ENCODE measurements at places on chromosomes 1 and 21.

DNA sequence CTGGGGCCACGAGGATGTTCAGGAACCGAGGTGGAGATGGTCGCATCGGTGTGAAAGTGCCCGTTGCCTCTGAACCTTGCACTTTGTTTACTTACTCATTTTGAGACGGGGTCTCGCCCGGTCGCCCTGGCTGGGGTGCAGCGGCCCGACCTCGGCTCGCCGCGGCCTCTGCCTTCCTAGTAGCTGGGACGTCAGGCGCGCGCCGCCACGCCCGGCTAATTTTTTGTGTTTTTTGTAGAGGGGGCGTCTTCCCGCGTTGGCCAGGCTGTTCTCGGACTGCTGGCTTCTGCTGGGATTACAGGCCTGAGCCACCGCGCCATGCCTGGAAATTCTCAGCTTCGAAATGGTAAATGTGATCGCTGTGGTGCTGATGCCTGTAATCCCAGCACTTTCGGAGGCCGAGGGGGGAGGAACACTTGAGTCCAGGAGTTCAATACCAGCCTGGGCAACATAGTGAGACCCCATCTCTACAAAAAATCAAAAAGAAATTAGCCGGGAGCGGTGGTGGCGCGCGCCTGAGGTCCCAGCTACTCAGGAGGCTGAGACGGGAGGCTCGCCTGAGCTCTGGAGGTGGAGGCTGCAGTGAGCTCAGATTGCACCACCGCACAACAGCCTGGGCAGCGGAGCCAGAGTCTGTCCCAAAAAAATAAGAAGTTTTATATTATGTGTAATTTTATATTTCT is 684 bp upstream of the MRPL20 start:
- peak; percentile 56 for DNase-seq

GRCh38 chr1:39354572-39354971 is 136.9 kb upstream of the BMP8A start:
- DNase-seq, result no peak

DNA sequence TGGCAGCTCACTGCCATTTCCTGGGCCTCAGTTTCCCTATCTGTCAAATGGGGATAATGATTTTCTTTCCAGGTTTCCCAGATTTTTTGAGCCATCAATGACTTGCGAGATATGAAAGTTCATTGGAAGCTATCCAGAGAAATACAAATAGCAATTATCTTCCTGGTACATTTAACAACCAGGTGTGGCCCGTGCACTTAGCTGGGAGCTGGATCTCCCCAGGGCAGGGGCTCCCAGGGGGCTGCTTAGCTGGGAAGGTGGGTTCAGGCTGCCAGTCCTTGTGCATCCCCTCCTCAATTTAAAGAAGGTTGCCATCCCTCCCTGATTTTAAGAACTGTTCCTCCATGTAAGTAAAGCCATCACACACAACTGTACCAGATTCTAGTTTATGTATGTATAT is 3.6 kb upstream of the TMEM54 start:
- no peak for DNase-seq

DNA sequence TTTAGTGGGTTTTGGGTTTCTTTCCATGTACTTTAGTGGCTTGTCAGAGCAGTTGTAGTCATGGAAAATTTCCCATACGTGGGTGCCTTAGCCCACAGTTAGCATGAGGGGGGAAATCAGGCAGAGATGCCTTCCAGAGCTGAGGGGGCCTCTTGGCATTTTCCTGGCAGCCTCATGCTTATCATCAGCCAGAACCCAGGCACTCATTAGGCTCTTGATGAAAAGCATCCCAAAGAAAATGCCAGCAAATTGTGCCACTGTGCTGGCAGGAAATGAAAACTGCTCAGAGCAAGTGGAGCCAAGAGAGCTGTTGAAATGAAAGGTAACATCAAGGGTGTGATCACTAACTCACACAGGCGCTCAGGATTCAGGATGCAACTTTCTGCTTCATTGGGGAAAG is 128.0 kb downstream of the TNNI3K start:
- no peak for DNase-seq

DNA sequence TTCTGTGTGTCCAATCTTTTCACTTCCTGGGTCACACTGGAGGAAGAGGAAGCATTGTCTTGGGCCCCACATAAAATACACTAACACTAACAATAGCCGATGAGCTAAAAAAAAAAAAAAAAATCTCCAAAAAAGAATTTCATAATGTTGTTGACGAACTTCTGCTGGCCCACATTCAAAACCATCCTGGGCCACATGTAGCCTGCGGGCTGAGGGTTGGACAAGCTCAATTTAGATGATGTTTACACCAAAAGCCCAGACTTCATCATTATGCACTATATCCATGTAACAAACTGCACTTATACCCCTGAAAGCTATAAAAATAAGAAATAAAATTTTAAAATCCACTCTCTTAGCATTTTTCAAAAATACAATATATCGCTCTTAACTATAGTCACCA is 187.8 kb upstream of the PTBP2 start:
- DNase-seq, result no peak

DNA sequence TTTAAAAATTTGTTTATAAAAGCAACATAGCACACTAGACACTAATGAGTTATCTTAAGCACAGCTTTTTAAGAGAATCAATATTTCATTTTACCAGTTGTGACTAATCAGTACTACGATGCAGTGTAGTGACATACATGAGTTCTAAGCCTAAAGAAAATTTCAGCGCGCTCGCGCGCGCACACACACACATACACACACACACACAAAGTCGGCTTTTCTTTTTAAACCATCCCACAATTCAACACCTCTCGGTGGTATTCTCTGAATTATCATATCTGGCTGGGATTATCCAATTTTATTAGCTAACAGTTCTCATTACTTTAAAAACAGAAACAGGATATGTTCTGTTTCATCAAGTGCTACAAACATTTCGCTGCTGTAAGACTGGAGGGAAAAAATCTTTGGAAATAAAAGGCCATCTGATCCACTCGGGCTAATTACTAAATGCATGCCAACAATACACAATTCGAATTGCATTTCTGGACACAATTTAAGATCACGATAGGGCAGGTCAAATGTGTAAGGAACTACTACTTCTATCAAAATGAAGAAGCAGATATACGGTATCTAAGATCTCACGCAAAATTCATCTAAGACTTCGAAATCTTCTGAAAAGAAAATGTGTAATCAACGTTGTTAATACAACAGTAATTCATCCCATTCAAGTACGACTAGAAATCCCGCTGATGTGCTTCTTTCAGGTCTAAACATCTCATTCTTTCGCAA is 1.2 kb downstream of the TUT4 start:
- DNase-seq, result peak; percentile 48

GRCh38 chr1:42403880-42404400 is 23.3 kb downstream of the RIMKLA start:
- DNase-seq, result no peak

DNA sequence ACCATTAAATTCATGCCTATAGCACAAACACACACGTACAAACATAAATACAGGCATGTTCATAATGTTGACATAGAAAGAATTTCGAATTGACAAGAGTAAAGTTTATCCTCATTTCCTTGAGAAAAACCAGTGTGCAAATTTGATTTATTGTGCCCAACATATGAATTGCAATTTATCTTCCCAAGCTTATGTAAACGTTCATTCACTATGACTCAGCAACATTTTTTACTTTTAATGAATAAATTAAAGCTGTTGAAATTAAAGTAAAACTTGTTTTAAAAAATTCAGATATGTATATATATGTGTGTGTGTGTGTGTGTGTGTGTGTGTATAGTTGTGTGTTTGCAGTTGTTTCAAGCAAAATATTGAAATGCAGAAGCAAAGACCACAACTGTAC is 1067.9 kb downstream of the BRINP3 start:
- DNase-seq, result no peak

- no peak for DNase-seq
Measured at GRCh38 chr1:158374860-158375259, 21.2 kb downstream of the CD1E start.

- DNase-seq, result no peak
Measured at GRCh38 chr1:217021400-217021799, 298.2 kb upstream of the ESRRG start.

DNA sequence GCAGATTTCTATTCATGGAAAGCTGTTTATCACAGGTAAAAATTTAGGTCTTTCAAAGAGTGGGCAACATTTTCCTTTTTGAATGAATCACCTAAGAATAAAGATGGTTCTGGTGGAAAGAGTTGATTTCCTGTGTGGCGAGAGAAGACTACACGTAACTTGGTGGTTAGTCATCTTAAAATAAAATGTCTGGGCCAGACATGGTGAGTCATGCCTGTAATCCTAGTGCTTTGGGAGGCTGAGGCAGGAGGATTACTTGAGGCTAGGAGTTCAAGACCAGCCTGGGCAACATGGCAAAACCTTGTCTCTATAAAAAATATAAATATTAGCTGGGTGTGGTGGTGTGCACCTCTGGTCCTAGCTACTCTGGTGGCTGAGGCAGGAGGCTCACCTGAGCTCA is 65.7 kb downstream of the DISP1 start:
- no peak for DNase-seq

DNA sequence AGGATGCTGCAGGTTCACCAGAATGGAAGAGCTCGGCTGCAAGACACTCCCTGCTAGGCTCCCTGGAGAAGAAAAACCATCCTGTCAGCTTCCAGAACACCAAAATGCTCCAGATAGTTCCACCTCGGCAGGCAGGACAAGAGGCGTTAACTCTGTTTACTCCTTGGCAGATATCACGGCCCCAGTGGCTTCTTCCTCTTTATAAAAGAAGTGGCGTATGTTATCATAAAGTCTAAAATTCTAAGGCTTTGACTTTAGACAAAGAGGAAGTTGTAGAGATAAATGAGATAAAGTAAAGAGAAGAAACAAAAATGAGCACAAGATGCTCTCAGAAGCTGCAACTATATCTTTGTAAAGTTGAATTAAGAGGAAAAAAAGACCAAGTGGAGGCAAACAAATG is 24.3 kb upstream of the MTF1 start:
- DNase-seq, result no peak

GRCh38 chr1:219279017-219279770 is 105.5 kb downstream of the LYPLAL1 start:
- no peak for DNase-seq

GRCh38 chr1:38005195-38006007 is at the start of gene FHL3:
Gene FHL3, minus strand, starts transcription at chr1:38005514. Its CDS starts 6,102 bp downstream, at chr1:37999412.
- peak; percentile 87 for DNase-seq

DNA sequence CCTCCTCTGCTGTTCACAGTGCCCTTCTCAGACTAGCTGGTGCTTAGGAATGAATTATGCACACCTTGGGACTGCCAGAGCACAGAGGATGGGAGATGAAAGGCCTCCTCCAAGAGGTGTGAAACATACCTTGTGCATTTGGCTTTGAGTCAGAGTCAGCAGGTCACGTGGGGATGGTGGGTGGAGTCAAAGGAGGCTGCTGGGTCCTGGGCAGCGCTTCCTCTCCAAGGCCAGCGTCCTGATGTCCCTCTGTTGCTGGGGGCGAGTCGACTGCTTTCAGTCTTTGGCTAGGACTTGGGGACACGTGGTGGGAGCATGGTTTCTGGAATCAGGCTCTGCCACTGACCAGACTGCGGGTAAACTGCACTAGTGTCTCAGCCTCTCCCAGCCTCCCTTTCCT is 91.2 kb downstream of the AJAP1 start:
- no peak for DNase-seq

DNA sequence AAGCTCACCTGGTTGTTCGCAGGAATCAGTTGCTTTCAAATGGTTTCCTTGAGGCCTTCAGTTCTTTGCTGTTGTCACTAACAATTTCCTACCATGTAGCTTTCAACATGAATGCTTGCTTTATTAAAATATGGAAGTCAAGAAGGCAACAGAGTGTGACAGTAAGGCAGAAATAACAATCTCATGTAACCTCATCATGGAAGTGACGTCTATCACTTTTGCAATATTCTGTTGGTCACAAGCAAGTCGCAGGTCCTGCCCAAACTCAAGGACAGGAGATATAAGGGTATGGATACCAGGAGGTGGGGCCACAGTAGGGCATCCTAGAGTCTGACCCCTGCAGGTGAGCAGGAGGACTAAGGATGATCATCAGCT is 296.8 kb upstream of the ZP4 start:
- no peak for DNase-seq

DNA sequence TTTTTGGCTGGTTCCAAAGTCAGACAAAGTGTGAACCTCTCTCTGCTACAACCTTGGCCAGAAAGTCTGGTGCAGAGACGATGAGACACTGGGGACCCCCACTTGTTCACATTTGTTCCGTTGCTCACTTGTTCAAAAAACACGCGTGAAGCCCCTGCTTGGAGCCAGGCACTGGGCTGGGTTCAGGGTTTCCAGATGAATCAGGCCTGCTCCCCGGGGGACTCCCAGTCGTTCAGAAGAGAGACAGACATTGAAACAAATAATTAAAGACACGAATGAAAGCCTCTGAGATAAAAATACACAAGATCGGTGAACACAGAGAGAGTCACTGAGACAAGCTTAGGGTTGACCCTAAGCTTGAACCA is 101.5 kb upstream of the RUNX3 start:
- no peak for DNase-seq

DNA sequence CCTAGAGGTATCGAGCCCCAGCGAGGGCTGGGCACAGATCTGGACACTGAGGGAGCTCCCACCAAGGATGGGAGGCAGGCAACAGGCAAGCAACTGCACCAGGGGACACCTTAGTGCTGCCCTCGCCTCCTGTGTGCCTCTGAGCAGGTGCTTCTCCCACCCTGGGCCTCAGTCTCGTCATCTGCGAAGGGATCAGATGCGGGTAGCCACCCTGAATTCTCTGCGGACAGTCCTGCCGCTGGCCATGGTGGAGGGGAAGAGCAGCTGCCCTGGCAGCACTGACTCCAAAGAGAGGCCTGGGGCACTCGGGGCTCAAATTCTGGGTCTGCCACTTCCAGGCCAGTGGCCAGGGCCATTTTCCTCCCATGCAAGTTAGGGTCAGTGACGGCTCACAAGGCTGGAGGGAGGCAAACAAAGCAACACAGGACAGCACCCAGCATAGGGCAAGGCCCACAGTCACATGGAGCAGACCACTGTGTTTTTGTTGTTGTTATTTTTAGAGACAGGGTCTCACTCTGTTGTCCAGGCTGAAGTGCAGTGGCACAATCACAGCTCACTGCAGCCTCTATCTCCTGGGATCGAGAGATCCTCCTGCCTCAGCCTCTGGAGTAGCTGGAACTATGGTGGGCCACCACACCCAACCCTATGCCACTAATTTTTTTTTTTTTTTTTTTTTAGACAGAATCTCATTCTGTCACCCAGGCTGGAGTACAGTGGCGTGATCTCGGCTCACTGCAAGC is 7.1 kb upstream of the SDC3 start:
- DNase-seq, result peak; percentile 2

DNA sequence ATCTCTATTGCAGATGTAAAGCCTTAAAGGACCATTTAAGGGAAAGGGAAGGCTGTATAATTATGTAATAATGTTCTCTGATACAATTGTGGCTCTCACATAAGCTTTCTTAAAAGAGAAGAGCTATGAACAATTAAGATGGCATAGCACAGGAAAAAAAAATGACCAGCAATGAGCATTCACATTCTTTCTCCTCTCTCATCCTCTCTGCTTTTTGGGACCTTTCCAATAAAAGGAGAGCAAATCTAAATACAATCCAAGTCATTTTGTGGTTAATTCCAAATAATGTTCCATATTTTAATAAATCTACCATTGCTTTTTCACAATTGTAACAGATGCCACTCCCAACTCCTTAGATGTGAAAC is 23.5 kb downstream of the SMYD3 start:
- no peak for DNase-seq

- no peak for DNase-seq
Measured at GRCh38 chr1:231428377-231428776, 6.3 kb upstream of the EGLN1 start.

DNA sequence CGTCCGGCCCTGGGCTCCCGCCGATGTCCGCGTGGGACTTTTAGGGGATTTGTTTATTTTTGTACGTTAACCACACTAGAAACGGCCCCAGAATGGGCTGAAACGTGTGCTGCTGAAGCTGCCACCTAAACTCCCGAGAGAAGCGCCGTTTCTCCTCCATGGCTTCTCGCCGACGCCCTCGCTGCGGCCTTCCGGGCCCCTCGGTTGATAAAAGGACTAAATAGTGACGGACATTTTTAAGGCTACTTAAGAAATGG is 678 bp upstream of the PTTG1IP start:
- DNase-seq, result no peak

Measured in neural progenitor cell (in vitro differentiated cells).